ENCODE measurements at places on chromosomes 5 and 9. TPM values are rescaled to one million over a fixed set of nuclear protein-coding genes. Genes with fewer than 3 reads are reported as not detected.

PCDHGC5 gene
- 1.4 TPM for total RNA-seq

VLDLR gene
- not detected for total RNA-seq

CD72 gene
- 62.7 TPM for total RNA-seq

SMC5 gene
- total RNA-seq, result 235 TPM

LCN15 gene
- not detected for total RNA-seq

OR1Q1 gene
- total RNA-seq, result not detected

ACO1 gene
- 59.3 TPM for total RNA-seq

DNA sequence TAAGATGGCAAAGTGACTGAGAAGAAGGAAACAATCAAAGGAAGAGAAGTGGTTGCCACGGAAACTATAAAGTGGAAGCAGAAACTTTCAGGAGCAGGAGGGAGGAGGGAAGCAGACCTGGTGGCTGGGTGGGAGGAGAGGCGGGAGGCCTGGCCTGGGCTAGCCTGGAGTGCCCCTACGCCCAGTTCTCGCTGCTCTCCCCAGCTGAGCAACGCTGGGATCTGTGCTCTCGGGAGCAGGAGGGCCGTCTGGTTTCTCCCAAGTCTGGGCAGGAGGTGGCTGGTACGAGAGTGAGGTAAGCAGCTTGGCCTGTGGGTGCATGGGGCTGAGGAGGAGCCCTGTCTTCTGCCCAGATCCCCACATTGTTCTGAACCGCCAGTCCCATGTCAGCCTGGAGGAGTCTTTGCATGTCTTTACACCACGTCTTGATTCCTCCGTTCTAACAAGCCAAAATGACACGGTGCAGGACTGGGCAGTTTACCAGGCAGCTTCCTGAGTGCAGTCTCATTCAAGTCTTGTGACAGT lies 15.0 kb upstream of the DAB2IP start:
- H3K4me1 ChIP-seq, result peaks cover 4% of the 10 kb centered on the region
- H3K27ac ChIP-seq, result peak overlapping the region; percentile 31
- no peak for DNase-seq
- H3K4me3 ChIP-seq, result no peak overlapping the region
- no peaks in the 10 kb centered on the region for H3K27me3 ChIP-seq

- no peak for DNase-seq
- H3K4me3 ChIP-seq, result no peak overlapping the region
- H3K4me1 ChIP-seq, result no peaks in the 10 kb centered on the region
Measured at GRCh38 chr9:131598121-131598520, 52.8 kb downstream of the PRRT1B start.

- peak; percentile 42 for DNase-seq
- no peaks in the 10 kb centered on the region for H3K36me3 ChIP-seq
- H3K4me1 ChIP-seq, result no peaks in the 10 kb centered on the region
- H3K27me3 ChIP-seq, result no peaks in the 10 kb centered on the region
- no peak overlapping the region for H3K4me3 ChIP-seq
Measured at GRCh38 chr5:150286820-150287219, 2.8 kb downstream of the CAMK2A start.

GRCh38 chr5:67095346-67096171 lies 101.0 kb downstream of the CD180 start:
- DNase-seq, result peak; percentile 18
- H3K4me1 ChIP-seq, result no peaks in the 10 kb centered on the region
- peak overlapping the region; percentile 65 for H3K27ac ChIP-seq
- H3K27me3 ChIP-seq, result no peaks in the 10 kb centered on the region

GRCh38 chr5:160233215-160233614 lies 3.9 kb downstream of the FABP6 start:
- H3K4me3 ChIP-seq, result no peak overlapping the region
- no peaks in the 10 kb centered on the region for H3K4me1 ChIP-seq
- H3K27me3 ChIP-seq, result no peaks in the 10 kb centered on the region

DNA sequence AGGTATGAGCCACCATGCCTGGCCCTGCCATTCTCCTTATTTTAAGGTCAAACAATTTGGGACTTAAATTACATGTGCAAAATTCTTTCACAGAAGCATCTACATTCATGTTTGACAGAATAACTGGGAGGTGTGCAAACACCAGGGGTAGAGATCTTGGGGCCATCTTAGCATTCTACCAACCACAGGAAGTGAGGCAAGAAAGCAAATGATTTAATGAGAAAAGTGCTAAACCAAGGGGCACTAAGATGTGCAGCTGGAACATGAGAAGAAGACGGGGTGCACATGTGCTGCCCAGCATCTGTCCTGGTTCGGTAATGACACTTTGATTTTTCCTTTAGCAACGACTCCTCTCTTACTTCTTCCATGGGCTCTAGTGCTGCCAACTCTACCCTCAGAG lies 1.2 kb upstream of the F12 start:
- no peaks in the 10 kb centered on the region for H3K27me3 ChIP-seq
- H3K36me3 ChIP-seq, result no peaks in the 10 kb centered on the region
- H3K4me1 ChIP-seq, result no peaks in the 10 kb centered on the region
- DNase-seq, result no peak
- H3K27ac ChIP-seq, result no peak overlapping the region
- no peak overlapping the region for H3K4me3 ChIP-seq

- no peak for DNase-seq
- no peaks in the 10 kb centered on the region for H3K27me3 ChIP-seq
- H3K4me3 ChIP-seq, result no peak overlapping the region
Measured at GRCh38 chr5:126831156-126831555, 54.2 kb downstream of the LMNB1 start.

- DNase-seq, result no peak
- no peaks in the 10 kb centered on the region for H3K27me3 ChIP-seq
- H3K4me1 ChIP-seq, result no peaks in the 10 kb centered on the region
Measured at GRCh38 chr5:10590226-10590999, 26.5 kb downstream of the ANKRD33B start.

DNA sequence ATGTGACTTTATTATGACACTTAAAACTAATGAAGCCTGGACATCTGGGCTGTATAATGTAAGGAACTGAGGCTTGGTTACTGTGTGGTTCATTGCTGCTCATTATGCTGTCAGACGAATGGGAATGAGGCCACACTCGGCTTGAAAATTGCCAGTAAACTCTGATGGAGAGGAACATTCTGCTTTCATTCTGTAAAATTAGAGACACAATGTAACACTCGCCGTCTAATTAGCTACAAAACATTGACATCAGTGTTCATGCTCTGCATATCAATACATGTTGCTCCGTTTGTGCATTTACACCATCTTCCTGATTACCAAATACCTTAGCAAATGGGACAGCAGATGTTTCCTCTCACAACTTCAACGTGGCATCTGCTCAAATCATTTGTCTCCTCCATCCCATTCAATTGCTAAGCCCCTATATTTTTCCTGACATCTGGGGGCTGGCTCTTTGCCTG lies 133.0 kb downstream of the SLC28A3 start:
- no peak overlapping the region for H3K4me3 ChIP-seq
- no peaks in the 10 kb centered on the region for H3K36me3 ChIP-seq
- no peaks in the 10 kb centered on the region for H3K4me1 ChIP-seq
- no peaks in the 10 kb centered on the region for H3K27me3 ChIP-seq
- DNase-seq, result no peak

- H3K4me1 ChIP-seq, result no peaks in the 10 kb centered on the region
- DNase-seq, result no peak
- H3K27ac ChIP-seq, result no peak overlapping the region
- H3K36me3 ChIP-seq, result no peaks in the 10 kb centered on the region
Measured at GRCh38 chr5:94228791-94229190, 389.6 kb downstream of the KIAA0825 start.

DNA sequence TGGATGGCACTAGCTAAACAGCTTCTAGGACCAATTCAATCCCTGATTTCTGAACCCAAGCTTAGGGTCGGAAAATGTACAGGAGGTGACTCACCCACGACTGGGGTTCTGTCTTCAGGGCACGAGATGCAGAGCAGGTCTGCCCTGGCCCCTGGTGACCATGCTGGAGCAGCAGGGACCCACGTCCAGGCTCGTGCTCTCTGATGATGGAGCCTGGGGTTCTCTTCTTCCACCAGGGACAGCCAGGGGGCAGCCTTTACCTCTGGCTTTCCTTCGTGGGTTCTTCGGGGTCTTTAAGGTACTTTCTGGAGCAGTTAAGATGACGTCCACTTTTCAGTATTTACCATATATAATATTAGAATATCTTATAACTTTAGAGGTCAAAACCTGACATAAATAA lies 2.1 kb downstream of the CFAP77 start:
- no peaks in the 10 kb centered on the region for H3K36me3 ChIP-seq
- DNase-seq, result no peak
- peaks cover 21% of the 10 kb centered on the region for H3K4me1 ChIP-seq
- H3K27me3 ChIP-seq, result no peaks in the 10 kb centered on the region
- no peak overlapping the region for H3K4me3 ChIP-seq

DNA sequence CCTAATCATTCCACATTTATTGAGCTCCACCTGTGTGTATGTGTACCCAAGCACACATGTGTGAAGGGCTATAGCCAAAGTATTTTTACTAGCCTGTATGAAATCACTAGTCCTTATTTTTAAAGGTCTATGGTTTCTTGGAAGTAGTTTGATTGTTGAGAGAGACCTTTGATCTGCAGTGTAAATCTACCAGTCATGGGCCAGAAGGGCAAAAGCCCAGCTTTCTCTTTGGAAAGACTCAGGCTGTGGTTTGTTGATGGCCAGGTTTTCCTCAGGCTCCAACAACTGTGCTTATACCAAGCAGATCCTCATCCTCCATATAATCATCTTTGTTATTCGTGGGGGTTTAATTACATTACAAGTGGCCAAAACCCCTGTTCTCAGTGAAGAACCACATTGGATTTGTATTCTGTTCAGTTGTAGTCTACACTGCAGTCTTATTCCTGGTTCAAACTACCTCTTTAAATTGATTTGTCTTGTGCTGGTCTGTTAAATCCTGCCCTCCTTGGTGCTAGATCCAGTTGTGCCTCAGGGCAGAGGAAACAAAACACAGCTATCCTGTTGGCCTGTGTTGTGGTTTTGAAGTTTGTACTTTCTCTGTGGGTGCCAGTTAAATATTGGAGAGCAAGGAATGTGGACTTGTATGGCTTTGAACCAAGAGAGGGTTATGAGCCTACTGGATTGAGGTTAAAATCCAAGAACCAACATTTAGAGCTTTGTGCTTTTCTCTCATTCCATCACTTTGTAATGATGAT lies 13.3 kb downstream of the CDC26 start:
- H3K36me3 ChIP-seq, result no peaks in the 10 kb centered on the region
- H3K27ac ChIP-seq, result peak overlapping the region; percentile 28
- no peak overlapping the region for H3K4me3 ChIP-seq
- no peaks in the 10 kb centered on the region for H3K4me1 ChIP-seq
- DNase-seq, result no peak

Data from Peyer's patch (tissue), 4 donors.